ENCODE measurements at places on chromosomes 6 and 20. TPM values are rescaled to one million over a fixed set of nuclear protein-coding genes. Genes with fewer than 3 reads are reported as not detected.

Gene ADGB
- not detected for total RNA-seq

Gene TRIM38
- total RNA-seq, result 35.3 TPM

Gene MYBL2
- 1.6 TPM for total RNA-seq

Gene IMPG1
- total RNA-seq, result not detected

Gene ELOVL4
- 6.4 TPM for total RNA-seq

Gene SIRPG
- total RNA-seq, result not detected

Gene CPNE5
- 0.18 TPM for total RNA-seq

Gene TGM2
- 117 TPM for total RNA-seq

Gene SIM1
- total RNA-seq, result under 0.01 TPM

Gene PTCHD4
- total RNA-seq, result 9.8 TPM

Gene KCNK16
- total RNA-seq, result not detected

Gene EYA4
- total RNA-seq, result 5.7 TPM

Gene PRR18
- total RNA-seq, result not detected

Gene POM121L2
- not detected for total RNA-seq

Gene HAO1
- not detected for total RNA-seq

Measured in fibroblast of the aortic adventitia (primary cell).